T-helper 22 cell (primary cell): ENCODE measurements at places on chromosomes 7 and 10.

GRCh38 chr7:29825775-29826529 is 19.6 kb downstream of the WIPF3 start:
- DNase-seq = no peak

GRCh38 chr7:80386686-80387085 is 125.2 kb downstream of the GNAT3 start:
- DNase-seq = no peak

DNA sequence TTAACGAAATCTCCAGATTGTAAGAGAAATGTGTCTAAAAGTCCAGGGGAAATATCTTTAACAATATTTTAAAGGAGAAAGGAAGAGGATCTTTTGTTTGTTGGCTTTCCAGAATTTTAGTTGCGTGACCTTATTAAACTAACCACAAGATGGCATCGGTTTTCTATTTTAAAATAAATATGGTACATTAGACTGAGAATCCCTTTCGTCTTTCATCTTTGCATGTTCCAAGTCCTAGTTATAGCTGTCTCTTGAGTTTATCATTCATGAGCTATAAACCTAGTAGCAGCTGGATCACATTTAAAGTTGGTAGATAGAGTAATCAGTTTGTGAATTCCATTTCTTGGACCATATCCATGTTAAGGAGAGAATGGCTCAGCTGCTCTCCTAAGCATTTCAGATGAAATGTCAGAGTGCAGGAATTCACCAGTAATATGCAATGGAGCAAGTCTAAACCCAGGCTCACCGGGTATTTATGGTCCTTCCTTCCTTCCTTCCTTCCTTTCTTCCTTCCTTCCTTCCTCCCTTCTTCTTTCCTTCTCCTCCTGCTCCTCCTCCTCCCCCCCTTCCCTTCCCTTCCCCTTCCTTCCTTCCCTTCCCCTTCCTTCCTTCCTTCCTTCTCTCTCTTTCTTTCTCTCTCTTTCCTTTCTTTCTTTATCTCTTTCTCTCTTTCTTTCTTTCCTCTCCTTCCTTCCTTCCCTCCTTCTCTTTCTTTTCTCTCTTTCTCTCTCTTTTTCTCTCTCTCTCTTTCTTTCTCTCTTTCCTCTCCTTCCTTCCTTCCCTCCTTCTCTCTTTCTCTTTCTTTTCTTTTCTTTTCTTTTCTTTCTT is 57.8 kb upstream of the RAB18 start:
- DNase-seq = no peak

DNA sequence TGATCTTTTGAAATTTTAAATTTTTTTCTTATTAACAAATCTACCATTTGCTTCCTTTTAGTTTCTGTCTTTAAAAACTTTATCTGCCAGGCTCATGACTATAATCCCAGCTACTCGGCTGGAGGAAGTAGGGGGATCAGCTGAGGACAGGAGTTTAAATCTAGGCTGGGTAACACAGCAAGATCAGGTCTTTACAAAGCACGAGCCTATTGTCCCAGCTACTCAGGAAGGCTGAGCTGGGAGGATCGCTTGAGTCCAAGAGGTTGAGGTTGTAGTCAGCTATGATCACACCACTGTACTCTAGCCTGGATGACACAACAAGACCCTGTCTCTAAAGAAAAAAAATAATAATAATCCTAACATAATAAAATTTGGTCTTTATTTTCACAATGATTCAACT is 17.5 kb downstream of the DPY19L1 start:
- DNase-seq = no peak

GRCh38 chr7:3404501-3404900 is 103.4 kb downstream of the SDK1 start:
- DNase-seq = no peak

- no peak for DNase-seq
Observed at GRCh38 chr10:127836966-127837365, 55.8 kb downstream of the CLRN3 start.

GRCh38 chr10:4083509-4084003 is 298.5 kb upstream of the KLF6 start:
- no peak for DNase-seq
